ENCODE measurements at places on chromosomes 2 and 18.

- no peak for DNase-seq
Measured at GRCh38 chr18:58128381-58129374, 84.7 kb downstream of the NEDD4L start.

DNA sequence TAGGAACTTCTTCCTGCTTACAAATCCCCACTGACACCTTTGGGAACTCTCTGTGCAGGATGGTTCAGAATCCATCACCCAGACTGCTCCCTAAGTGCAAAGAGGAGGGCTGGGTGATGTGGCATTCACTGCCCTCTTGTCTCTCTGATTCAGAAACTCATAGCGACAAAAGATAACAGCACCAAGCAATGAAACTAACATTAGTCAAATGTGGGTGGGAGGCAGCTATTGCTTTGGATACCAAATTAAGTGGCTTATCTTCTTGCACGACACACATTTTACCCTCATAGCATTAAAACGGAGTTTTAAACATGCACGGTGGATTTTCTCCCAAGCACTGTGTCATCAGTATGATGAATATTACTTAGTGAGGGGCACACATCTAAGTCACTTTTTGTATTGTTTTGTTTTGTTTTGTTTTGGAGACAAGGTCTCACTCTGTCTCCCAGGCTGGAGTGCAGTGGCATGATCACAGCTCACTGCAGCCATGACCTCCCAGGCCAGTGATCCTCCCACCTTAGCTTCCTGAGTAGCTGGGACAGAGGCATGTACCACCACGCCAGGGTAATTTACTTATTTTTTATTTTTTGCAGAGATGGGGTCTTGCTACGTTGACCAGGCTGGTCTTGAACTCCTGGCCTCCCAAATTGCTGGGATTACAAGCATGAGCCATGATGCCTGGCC lies 40.9 kb upstream of the NEB start:
- DNase-seq: no peak

- DNase-seq: no peak
Measured at GRCh38 chr2:240358821-240359397, 76.6 kb upstream of the GPC1 start.

- no peak for DNase-seq
Measured at GRCh38 chr18:72329533-72329932, 214.6 kb downstream of the CBLN2 start.

GRCh38 chr18:61554117-61554776 lies 221.0 kb downstream of the CDH20 start:
- DNase-seq: no peak

GRCh38 chr18:35497027-35497369 lies 762 bp downstream of the INO80C start:
- DNase-seq: no peak

GRCh38 chr2:161708350-161708975 lies 84.2 kb downstream of the SLC4A10 start:
- DNase-seq: no peak

- no peak for DNase-seq
Measured at GRCh38 chr2:24054366-24055010, 4.9 kb downstream of the FKBP1B start.

- DNase-seq: no peak
Measured at GRCh38 chr18:22567794-22568193, 150.1 kb upstream of the CTAGE1 start.

DNA sequence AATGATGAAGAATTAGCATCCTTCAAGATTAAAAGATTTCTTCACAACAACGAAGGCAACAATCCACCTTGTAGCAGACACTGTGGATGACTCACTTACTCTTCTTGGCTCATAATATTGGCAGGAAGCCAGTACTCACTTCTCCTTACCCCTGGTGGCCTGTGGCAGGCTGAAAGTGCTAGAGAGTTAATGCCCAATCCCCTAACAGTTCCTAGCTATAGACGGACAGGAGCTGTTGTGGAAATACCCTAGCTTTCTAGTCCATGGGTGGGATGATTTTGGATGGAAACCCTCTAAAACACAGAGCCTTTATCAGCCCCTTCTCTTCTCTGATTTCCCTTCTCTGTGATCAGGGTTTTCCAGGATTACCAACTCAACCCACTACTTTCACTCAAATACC lies 128.6 kb upstream of the NYAP2 start:
- peak; percentile 14 for DNase-seq

DNA sequence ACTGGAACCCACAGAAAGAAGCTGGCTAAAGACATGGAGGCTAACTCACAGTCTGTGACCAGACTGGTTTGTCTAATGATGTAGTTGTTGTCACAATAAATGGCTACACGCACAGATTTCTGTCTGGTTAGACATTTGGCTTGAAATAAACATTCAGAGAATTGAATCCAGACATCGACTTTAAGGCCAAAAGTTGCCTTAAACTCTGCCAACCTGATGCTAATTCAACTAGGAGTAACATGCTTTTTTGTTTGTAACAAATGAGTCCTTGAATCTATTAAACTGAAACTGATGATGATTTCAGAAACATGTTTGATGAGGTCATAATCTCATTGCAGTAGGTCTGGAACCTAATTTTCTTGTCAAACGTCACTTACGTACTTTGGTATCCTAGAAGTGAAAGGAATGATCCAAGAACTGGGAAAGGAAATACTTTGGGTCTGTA lies 123.8 kb downstream of the ERBB4 start:
- no peak for DNase-seq

- DNase-seq: no peak
Measured at GRCh38 chr2:28755421-28755820, 3.8 kb downstream of the PPP1CB start.

- DNase-seq: no peak
Measured at GRCh38 chr18:35470435-35470834, 27.3 kb downstream of the INO80C start.

GRCh38 chr2:135815269-135815668 lies 21.7 kb downstream of the LCT start:
- no peak for DNase-seq

DNA sequence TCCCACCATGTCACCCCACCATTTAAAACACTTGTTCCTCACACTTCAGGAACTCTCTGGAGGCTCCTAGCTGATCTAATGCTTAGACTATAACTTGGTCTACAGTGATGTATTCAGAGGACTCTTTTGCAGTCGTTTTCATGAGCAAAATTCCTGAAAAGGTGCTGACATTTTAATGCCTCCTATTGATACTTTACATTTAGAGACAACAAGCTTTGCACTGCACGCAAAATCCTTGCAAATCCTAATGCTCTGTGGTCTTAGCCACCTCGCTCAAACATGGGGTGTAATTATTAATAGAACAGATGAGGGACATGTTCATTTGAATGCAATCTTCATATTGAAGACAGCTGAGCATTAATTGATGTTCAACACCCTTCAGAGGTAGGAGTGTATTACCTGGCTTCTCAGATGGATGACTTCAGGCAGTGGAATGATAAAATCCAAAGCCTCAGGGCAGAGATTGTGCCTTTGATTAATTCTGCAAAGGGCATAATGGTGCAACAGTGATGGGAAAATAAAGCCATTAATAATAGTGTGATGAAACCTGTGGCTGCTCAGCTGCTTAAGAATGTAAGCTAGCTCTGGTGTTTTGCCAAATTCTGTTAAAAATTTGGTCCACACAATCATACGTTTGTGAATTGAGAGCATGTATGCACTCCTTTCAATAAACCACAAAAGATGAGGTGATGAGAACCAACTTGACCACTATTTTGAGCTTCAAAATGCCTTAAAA lies 5.4 kb downstream of the CTAGE1 start:
- DNase-seq: no peak

- DNase-seq: peak; percentile 38
Measured at GRCh38 chr2:60806988-60807681, 51.1 kb downstream of the PAPOLG start.

- DNase-seq: no peak
Measured at GRCh38 chr2:43278564-43279220, 52.3 kb upstream of the ZFP36L2 start.

- no peak for DNase-seq
Measured at GRCh38 chr2:224546926-224547325, 38.2 kb downstream of the CUL3 start.

GRCh38 chr2:113201496-113202304 lies 27.9 kb downstream of the PSD4 start:
- no peak for DNase-seq

DNA sequence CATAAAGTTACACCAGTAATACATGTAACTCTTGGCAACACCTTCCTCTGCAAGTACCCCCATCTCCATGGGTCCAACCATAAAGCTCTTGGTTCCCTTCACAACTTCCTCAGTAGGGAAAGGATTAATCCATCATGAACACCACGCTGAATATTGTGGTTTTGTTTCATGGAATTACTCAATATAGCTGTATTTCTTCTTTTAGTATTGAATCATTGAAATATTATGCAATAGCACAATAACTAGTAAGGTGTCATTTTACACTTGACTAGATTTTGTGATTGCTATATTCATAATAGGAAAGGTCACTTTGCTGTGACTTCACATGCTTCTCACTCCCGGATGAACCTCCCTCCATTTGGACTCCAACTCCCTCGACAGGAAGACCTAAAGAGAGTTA lies 29.7 kb upstream of the PID1 start:
- no peak for DNase-seq

GRCh38 chr18:11871501-11871900 lies 20.3 kb downstream of the CHMP1B start:
- DNase-seq: peak; percentile 13

- DNase-seq: no peak
Measured at GRCh38 chr18:48994044-48994651, 43.4 kb upstream of the SMAD7 start.

- no peak for DNase-seq
Measured at GRCh38 chr2:143261986-143262385, 132.8 kb downstream of the ARHGAP15 start.

GRCh38 chr2:39394516-39394961 lies 42.5 kb downstream of the MAP4K3 start:
- DNase-seq: peak; percentile 10

GRCh38 chr2:8543060-8543382 lies 138.8 kb upstream of the ID2 start:
- no peak for DNase-seq

GRCh38 chr2:188788621-188789020 lies 185.6 kb upstream of the COL3A1 start:
- DNase-seq: peak; percentile 35

DNA sequence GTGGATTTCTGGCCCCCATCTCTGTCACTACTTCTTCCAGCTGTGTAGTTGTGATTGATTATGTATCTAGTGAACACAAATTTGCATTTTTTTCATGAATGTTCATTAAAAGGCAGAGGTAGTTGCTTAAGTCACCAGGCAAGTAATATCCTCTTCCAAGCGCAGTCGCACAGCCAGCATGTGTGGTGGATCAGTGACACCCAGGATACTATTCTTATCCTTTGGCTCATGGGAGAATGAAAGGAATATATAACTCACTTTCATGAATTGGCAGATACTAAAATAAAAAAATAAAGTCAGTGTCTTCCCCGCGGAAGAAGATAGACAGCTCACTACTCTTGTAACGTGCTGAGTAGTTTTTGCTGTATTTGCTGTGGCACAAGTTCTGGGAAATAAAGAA lies 387.8 kb downstream of the CDH7 start:
- no peak for DNase-seq

DNA sequence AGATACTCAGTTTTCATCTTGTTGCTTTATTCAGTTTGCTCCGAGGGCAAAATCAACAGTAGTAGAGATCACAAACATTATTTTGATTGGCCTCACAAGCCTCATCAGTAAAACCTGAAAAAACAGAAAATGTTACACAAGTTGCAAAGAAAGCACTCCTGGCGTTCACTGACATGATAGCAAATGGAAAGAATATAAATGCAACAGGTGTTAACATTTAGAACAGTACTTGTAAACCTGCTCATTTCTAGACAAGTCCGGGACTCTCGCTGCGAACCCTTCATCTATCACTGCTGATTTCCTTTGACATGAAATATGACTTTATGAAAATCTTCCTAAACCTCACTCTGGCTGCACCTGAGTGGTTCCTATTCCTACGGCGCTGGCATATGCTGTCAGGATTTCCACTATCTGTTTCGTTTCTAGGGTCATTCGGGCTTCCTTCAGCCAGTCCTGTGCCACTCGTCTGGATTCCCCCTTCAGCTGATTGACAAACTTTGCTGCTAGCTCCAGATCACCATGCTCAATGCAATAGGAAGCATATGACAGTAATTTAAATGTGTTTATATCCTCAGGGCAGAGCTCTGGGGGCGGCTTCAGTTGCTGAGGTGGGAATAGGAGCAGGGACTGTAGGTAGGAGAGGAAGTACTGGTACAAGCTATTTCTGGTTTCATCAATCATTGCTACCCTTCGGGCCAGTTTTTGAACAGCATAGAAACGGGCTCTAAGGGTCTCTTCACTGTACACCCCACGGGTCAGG lies 38.1 kb downstream of the PTCD3 start:
- DNase-seq: no peak

DNA sequence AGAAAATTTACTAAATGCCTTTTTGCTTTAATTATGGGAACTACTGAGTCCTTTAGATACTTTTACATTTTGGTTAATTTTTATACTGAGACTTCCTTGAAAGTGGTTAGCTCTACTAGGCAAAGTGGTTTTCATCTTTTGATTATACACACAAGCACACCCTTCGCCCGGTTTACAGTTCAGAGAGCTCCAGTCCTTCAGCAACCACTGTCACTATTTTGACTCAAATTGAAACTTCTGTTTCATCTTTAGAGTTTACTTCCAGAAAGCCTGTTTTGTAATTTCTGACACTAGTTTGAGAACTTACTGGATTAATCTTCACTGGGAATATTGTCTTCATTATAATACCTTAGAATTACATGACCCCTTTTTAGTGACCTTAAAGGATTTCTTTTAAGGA lies 140.3 kb upstream of the FOSL2 start:
- DNase-seq: no peak

DNA sequence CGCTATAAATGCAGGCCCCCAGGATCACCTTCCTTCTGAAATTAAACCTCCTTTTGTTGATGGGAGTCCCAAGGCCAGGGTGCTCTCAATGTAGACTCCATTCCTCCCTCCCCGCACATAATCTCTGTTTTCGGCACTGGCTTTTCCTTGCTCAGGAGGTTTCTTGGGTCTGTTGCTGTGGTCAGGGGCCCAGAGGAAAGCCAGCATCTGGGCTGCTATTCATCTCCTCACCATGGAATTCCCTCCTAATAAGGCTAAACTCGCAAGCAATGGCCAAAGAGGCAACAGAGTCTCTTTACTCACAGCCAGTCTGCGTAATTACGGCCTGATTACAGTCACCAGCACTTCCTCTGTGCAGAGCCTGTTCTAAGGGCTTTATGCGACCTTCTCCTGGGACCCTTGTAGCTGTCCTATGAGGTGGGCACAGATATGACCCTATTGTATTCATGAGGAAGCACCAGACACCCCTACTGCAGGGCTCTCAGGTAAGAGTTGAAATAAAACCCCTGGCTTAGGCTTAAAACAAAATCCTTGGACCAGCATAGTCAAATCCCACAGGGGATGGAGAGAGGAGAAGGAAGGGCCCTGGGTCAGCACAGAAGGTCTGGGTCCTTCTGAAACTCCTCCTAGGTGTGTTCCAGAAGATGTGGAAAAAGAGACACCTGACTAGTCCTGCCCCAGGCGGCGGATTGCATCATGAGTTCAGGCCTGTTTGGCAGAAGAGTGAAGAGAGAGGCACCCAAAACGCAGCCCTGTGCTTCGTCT lies 105.0 kb upstream of the SH3BP4 start:
- DNase-seq: no peak

GRCh38 chr2:47180531-47180930 lies 25.4 kb upstream of the STPG4 start:
- DNase-seq: no peak

GRCh38 chr2:36748166-36748565 lies 51.7 kb downstream of the VIT start:
- no peak for DNase-seq

GRCh38 chr2:72924353-72925240 lies 7.3 kb downstream of the EMX1 start:
- DNase-seq: no peak
